ENCODE measurements at places on chromosomes 2 and 18.

DNA sequence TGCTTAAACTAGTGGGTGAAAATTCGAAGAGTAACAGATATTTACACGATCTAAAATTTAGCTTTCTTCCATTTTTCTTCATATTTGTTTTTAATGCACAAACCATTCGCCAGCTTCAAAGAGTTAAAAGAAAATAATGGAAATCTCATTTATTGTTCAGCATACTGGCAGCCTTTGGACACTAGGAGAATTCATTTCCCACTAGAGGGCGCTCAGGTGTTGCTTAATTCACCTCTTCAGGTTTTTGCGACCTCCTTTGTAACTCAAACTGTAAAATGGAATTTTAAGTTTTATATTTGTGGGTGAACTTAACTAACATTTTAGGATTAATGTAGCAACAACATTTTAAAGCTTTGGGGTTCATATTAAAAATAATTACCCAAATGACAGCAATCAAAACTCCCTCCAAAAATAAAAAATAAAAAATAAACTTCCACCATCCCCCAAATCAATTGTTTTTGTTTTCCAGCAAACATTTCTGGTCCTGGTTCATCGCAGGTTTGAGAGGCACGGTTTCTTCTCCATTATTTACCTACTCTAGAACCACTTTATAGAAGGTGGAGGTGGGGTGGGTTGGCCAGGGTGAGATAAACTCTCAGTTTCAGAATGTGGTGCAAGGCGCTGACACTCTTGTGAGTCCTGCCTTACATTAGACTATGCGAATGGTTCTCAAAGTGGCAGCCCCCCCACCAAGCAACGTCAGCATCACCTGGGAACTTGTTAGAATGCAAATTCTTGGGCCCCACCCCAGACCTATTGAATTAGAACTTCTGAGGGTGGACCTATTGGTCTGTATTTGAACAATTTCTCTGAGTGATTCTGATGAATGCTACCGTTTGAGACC is 24.7 kb upstream of the PNPT1 start:
- peak; percentile 20 for DNase-seq

GRCh38 chr2:85237849-85238565 is 89.8 kb downstream of the TGOLN2 start:
- DNase-seq, result no peak

DNA sequence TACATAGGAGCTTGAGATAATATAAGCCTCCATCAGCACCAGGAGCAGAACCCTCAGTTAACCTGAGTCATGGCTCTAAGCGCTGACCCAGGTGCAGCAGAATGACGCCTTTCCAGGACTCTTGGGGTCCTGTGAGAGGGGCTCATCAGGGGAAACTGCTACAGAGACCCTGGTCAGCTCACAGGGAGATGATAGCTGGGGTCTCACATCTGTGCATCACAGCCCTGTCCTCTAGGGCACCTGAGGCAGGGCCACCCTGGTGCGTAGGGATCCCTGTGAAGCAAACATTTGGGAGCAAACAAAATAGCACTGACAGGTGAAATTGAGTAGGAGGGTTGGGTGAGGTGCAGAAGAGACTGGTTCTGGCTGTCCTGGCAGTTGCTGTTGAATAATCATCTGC is 219.2 kb downstream of the SH3RF3 start:
- DNase-seq, result no peak

GRCh38 chr2:37143974-37144373 is 12.8 kb downstream of the EIF2AK2 start:
- DNase-seq, result no peak

DNA sequence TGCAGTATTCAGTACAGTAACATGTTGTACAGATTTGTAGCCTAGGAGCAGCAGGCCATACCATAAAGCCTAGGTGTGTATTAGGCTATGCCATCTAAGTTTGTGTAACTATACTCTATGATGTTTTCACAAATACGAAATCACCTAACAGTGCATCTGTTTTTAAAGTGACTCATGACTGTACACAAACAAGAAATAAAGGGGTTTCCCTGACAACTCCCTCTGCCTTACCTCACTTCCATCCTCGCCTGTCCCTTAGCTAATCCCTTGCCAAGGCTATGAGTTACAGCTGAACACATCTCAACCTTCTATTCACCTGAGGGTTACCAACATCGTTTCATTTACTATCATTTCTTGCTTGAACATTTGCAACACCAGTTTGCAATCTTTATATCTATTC is 78.6 kb upstream of the RPRM start:
- no peak for DNase-seq

Measured in stimulated activated CD8-positive, alpha-beta memory T cell treated with anti-CD3 and anti-CD28 coated beads, Interleukin-2, amount 100 ng/mL, for 48 hours (primary cell).